Body of pancreas (tissue), 4 donors: ENCODE measurements at places on chromosomes 13 and 19. TPM values are rescaled to one million over a fixed set of nuclear protein-coding genes. Genes with fewer than 3 reads are reported as not detected.

TMEM147 gene
- total RNA-seq = 67.9 TPM

FCAR gene
- total RNA-seq = not detected

FREM2 gene
- 12.5 TPM for total RNA-seq

- DNase-seq = no peak
Measured at GRCh38 chr13:97932647-97933046, 20.8 kb upstream of the IPO5 start.
